Kidney epithelial cell (primary cell): ENCODE measurements at places on chromosomes 2 and 18. TPM values are rescaled to one million over a fixed set of nuclear protein-coding genes. Genes with fewer than 3 reads are reported as not detected.

NCKAP5 gene
- total RNA-seq: 0.33 and 0.82 TPM in 2 replicates

LYG2 gene
- not detected in 2 replicates for total RNA-seq

SGPP2 gene
- 27.0 and 29.1 TPM in 2 replicates for total RNA-seq

ONECUT2 gene
- 0.46 and 0.48 TPM in 2 replicates for total RNA-seq

OTOS gene
- total RNA-seq: not detected in 2 replicates
